AG04450 (cell line): ENCODE measurements at places on chromosomes 1 and 21.

DNA sequence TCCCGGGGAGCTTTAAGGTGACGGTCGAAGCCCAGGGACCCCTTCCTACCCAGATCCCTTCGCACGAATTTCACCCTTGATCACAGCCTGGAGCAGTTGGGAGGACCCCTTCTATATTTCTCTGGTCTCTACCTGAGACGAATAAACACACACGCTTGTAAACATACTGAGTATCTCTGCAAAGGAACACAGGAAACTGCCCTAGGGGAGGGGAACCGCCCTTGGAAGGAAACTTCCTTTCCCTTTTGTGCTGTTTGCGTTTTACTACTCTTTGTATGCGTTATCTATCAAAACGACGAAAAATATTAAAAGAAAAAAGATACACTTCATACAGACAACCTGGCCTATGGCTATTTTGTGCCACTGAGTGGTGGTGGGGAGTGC is 750 bp downstream of the NECAP2 start:
- no peak for DNase-seq

DNA sequence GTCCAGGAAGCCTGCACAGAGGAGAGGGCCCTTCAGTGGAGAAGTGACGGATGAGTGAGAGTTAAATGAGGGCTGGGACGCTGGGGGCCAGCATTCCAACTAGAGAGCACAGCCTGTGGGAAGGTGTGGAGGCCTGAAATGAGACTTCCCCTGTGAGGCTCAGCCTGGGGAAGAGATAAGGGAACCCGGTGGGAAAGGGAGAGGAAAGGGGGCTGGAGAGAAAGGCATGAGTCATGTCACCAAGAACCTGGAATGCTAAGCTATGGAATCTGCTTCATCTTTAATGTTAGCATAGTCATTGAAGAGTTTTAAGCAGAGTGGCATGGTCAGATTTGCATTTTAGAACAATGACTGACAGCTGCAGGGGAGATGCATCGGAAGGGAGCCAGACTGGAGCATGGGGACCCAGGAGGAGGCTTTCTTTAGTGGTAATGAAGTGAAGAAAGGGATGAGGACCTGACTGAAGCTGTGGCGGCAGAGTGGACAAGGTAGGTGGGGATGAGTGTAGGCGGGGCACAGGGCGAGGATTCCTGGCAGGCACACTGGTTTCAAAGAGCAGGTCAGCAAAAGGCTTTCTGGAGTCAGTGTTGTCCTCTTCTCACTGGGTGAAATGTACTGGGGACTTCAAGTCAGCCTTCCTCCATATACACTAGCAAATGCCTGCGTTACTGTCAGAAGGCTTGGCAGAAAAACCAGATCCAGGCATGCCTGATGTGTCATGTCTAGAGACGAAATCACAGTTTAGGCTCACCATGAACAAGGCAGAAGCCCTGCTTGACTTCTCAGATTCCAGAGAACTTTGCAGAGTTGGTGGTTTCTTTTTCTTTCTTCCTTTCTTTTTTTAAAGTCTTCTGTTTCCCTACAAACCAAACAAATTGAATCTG is 8.0 kb downstream of the RGL1 start:
- no peak for DNase-seq

DNA sequence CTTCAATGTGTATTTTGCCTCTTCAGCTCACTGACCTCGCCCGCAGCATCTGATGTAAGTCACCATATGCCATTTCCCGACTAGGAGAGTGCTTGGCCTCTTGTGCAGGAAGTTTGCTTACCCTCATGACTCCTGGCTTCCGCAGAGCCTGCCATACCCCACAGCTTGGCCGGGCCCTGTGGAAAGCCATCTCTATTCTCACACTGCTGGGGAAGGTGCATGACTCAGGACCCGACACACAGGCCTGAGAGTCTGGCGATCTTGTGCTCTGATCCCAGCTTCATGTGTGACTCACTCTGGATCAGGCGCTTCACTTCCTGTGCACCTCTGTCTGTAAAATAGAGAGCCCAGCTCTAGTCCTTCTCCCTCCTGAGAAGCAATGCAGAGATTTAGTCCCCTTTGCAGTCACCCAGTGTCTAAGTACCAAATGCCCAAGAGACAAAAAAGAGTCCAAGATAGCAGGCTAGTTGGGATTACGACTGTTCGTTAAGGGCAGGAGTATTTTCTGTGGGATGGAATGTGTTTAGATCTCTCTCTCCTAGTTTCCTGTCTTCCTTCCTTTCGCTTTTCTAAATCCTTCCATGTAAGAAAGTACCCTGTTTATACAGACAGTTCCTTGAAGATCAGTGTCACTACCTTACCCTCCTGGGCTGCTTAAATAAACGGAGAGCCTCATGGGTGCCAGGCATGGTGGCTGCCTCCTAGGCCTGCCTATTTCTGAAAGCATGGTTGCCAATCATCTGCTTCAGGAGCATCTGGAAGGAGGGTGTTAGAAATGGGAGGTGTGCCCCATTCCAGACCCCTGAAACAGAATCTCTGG is 62.8 kb upstream of the KIF26B start:
- DNase-seq, result peak; percentile 92

DNA sequence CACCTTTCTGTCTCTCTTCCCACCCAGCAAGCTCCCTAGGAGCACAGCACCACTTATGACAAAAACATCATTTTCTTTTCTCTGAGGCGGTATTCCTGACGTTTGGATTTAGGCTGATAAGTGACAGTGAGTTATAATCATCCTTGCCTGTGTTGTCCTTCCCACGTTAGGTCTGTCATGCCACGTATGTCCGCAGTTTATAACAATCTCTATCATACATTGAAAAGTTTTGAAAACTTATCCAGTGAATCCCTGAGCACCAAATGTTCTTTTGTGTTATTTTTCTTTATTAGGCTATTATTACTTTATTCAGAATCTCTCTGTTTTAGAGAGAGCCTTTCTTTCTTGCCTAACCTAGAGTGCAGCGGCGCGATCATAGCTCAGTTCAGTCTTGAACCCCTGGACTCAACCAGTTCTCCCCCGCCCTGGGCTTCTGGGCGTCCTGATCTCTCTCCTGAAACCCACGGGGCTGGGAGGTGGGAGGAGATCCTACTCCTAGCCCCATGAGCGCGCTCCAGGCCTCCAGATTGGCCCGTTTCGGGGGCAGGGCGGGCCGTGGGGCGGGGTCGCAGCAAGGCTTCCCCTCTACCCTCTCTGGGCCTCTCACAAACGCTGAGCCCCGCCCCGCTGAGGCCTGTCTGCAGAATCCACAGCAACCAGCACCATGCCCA is at the start of gene GSTM2:
TSS of gene GSTM2 (plus strand) at position 606 of the 671 bp plus-strand sequence. CDS start at position 665, 59 bp downstream.
- peak; percentile 57 for DNase-seq

DNA sequence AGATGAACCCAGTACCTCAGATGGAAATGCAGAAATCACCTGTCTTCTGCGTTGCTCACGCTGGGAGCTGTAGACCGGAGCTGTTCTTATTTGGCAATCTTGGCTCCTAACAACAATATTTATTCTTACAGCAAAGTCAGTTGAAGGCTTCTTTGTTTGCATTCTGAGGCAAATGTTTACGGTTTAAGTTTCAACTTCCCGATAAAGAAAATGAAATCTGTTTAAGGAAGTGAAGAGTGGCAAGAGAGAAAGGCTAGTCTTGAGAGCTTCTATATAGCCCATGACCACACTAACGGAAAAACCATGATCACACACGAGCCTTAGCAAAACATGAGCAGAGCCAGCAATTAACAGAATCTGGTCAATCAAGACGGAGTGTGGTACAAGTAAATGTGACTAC is 122.6 kb upstream of the ZNHIT6 start:
- DNase-seq, result peak; percentile 15

GRCh38 chr1:16076865-16077238 is 3.4 kb upstream of the FAM131C start:
- DNase-seq, result no peak

DNA sequence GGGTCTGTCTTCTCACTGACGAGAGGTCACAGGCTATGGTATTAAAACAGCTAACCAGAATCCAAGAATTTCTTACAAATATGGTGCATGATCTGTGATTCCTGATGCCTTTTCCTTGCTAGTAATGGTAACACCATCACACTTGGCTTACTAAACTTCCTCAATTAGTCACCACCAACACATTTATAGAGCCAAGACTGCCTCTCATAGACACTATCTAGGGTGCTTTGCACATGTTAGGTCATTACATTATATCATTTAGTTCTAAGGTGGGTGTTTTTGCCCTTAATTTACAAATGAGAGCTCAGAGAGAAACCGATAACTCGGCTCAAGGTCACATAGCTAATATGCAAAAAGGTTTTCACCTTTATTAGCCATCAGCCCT is 8.7 kb downstream of the KIF21B start:
- no peak for DNase-seq

- DNase-seq, result no peak
These were observed 62.1 kb downstream of the FAAP20 start for GRCh38 chr1:2132222-2133038.

GRCh38 chr1:170619241-170620028 is 44.5 kb upstream of the PRRX1 start:
- DNase-seq, result no peak

DNA sequence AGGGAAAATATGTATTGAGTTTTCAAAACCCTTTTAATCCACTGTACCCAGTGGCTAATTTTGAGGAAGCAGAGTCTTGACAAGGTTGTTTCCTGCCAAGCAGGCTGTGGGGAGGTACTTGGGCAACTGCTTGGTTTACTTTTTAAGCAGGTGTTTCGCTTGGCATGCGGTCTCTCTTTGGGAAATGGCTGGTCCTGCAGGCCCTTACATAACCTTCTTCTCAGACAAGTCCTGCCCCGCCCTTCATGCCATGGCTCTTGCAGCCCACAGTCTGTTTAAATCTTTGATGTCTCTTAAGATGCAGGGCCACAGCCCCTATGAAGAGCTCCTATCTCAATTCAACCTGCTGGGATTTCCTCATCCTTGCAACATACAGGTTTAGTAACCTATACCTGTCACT is 36.0 kb upstream of the ABCD3 start:
- no peak for DNase-seq

DNA sequence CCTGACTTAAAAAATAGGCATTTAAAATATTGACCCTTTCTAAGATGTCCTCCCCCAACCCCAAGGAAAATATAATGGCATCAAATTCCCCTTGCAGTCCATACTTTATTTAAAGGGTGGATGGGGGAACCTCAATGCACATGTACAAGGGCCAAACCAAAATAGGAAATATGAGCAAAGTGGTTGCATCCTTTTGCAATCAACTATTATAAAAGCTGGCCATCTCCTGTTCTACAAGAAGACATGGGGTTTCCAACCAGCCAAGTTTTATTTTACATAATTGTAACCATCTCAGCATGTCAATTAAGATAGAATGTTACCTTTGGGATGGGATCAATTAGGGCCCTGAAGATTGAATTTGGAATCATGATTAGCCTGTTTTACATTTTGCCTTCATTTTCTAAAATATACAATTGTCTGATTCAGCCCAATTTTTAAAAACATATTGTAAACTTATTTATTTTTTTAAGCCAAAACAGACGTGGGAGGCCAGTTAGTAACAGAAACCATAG is 146.7 kb upstream of the NFIA start:
- DNase-seq, result no peak

DNA sequence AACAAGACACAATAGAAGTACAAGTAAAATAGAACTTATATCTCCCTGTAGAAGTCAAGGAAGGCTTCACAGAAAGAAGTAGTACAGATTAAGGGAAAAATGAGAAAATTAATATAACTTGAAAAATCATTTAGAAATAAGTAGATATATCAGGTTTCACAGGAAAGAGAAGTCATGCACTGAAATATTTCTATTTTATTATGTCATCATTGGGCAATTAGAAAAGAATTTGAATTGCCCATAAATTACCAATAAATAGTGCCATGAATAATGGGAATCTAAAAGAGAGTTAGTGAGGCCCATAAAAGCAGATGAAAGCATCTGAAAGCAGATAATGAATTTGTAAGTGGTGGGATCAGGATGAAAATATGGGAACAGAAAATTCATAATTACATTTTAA is 1597.8 kb downstream of the PLA2G4A start:
- no peak for DNase-seq
